ENCODE measurements at places on chromosomes 2 and 18.

DNA sequence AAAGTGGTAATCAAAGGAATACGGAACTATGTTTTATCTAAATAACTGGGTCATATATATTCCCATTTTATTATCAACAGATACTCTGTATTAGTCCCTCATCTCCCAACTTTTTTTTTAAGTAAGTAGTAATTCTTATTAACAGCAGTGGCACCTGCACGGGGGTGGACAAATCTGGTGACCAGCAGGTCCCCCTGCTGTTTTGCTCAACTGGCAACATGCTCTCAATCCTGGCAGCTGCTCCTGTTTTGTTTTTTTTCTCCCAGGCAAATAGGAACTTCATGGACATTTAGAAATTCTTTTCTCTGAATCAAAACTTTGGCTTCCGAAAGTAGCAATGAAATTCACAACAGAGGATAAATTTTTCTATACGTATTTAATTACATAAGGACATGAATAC lies 193.5 kb downstream of the SS18 start:
- peak; percentile 43 for DNase-seq

DNA sequence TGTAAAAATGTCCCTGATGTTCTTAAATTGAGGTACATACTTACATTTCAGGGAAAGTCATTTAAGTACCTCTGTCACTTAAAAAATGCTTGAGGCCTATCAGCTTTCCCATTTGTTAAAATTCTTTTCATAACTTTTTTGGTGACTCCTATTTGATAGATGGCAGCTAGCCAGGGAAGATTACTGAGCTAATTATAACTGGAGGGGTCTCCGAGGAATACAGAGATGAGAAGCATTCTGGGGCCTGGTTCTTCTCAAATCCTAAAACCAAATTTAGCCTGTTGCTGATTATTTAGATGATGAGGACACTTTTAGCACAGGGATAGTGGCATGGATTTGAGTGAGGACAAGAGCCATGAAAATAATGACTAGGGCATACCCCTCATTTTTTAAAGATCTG lies 4.8 kb downstream of the UGP2 start:
- no peak for DNase-seq

- DNase-seq: no peak
Observed at GRCh38 chr2:2775018-2775417, 443.9 kb upstream of the MYT1L start.

DNA sequence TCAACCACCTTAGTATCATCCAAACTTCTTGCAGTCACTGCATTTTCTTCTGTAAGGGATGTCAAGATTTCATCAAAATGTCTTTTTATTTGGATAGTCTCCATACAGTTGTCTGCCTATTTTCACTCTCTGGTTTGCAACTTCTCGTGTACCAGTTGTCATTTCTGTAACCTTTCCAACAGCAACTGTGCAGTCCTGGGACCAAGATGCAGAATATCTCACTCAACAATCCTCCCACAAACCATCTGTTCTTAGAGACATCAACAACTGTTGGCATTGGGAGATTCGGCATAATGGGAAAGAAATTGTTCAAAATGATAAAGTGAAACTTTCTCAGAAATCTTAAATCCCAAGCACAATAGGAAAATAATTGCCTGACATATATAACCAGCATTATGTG lies 933.6 kb upstream of the SLC39A10 start:
- no peak for DNase-seq

GRCh38 chr18:830315-830901 lies 18.4 kb upstream of the YES1 start:
- DNase-seq: peak; percentile 39

DNA sequence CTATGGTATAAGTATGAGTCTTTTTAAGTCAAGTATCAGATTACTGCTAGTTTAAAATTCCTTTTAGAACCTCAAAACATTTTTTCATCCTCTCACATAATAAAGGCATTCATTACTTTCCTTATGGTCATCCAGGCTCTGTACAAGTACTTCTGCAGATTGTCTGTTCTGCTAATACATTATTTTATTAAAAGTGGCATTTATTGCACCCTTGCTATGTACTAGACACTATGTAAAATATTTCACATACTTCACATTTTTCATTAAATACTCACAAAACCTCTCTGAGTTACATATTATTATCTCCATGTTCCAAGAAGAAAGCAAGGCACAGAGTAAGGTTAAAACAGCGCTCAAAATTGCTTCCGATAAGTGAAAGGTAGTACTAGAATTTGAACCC lies 84.1 kb downstream of the RAPH1 start:
- DNase-seq: no peak
